ENCODE measurements at places on chromosomes 5 and 9.

DNA sequence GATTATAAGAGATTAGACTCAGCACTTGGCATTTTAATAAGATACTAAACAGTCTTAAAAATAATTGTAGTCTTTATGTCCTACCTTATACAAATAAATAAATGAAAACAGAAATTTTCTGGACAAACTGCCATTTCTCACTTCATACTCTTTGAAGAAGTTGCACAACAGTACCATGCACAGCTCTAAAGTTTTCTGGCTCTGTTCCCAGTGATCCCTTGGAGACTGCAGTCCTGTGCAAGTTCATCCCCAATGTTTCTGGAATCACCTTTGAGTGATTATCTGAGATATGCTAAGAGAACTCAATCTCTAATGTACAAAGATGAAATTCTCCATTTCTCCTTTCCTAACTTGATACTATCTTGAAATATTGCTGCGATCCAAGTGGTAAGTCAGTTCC is 330.4 kb upstream of the EDIL3 start:
- DNase-seq: no peak

- no peak for DNase-seq
These were observed 11.0 kb downstream of the SPATA9 start for GRCh38 chr5:95671826-95672225.

- no peak for DNase-seq
These were observed 112.6 kb upstream of the RASA1 start for GRCh38 chr5:87155106-87155505.

- DNase-seq: no peak
These were observed 415.1 kb downstream of the SPOCK1 start for GRCh38 chr5:137084016-137084415.

DNA sequence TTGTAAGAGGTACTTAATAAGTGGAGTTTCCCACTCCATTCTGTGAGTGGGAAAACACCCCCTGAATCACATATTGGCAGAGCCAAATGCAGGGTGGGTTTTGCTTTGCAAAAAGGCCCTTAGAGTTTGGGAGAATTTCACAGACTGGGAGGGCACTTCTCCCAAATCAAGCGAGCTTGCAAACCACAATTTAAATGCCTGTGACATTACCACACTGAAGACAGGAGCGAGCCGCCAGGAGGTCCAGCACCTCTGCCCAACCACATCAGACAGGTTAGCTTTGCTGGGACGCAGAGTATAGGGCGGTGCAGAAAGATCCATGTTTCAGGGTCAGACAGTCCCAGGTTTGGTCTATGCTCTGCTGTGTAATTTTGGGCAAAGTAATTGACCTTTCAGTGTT is 2.3 kb downstream of the ALAD start:
- no peak for DNase-seq

DNA sequence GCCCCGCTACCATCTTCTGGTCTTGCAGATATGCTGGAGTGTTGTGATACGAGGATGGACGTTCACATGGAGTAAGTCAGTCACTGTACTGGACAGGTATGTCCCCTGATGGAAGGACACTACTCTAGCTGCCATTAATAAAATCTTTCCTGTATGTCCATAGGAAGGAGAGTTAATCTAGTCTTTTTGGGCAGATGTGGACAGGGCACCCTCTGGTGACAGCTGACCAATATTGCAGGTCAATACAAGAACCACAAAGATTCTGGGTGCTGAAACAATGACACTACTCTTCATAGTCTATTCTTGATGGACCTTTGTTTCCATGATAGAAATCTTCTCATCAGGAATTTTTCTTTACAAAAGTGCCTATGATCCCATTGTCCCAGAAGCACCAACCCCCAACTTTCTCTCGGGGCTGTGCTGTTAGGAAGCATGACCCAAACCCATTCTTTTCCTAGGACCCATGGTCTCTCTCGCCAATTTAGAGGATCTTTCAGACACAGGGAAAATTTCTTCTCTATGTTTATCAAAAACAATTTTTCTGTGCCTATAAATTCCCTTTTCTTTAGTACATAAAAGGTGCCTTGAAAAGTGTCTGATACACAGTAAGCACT is 376.9 kb downstream of the DTWD2 start:
- DNase-seq: no peak

DNA sequence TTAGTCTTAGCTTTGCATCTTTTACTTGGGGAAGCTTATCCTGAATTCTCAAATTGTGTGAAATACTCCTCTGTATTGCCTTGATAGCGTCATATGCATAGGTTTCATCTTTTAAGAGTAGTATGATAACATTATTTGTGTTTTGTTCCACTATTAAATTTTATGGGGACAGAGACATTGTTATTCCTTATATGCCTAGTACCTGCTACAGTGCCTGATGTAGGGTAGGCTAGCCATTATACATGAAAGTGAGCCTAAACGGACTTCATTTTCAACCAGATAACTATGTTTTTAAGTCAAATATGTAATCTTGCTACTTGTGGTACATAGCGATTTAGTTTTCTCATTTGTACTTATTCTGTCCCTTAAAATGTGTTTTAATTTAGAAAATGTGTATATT is 105.9 kb downstream of the DMXL1 start:
- DNase-seq: no peak

- no peak for DNase-seq
These were observed 36.8 kb upstream of the NEK6 start for GRCh38 chr9:124220946-124221451.

DNA sequence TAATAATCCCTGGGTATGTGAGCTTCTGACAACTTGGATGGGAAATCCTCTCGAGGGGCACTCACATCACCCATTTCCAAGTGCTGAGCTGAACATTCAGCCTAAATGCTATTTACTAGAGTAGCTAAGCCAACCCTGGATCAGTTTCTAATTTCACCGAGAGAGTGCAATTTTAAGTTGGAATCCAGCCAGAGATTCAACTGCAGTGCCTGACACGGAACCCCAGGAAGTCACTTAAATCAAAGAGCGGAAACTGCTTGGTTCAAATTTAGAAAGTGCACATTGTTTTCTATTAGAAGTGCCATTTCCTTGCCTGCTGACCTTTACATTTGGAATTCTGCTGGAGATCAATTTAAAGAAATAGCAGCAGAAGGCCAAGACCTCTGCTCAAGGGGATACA is 8.8 kb downstream of the SPRY4 start:
- no peak for DNase-seq

GRCh38 chr9:82333671-82334070 is 345.1 kb downstream of the SPATA31D1 start:
- no peak for DNase-seq

DNA sequence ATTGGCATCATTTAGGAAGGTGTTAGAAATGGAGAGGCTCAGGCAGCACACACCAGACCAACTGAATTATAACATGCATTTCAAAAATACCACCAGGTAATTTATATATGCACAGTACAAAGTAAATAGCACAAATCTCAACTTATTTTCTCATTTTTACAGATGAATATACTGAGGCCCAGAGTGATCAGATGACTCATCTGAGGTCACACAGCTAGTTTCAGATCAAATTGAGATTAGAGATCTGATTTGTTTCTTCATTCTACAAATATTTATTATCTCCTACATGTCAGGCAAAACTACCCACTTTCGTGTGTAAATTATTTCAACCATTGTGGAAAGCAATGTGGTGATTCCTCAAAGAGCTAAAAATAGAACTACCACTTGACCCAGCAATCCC is 507.1 kb downstream of the TLE4 start:
- no peak for DNase-seq

GRCh38 chr9:107928701-107929371 is 439.3 kb upstream of the KLF4 start:
- DNase-seq: no peak

DNA sequence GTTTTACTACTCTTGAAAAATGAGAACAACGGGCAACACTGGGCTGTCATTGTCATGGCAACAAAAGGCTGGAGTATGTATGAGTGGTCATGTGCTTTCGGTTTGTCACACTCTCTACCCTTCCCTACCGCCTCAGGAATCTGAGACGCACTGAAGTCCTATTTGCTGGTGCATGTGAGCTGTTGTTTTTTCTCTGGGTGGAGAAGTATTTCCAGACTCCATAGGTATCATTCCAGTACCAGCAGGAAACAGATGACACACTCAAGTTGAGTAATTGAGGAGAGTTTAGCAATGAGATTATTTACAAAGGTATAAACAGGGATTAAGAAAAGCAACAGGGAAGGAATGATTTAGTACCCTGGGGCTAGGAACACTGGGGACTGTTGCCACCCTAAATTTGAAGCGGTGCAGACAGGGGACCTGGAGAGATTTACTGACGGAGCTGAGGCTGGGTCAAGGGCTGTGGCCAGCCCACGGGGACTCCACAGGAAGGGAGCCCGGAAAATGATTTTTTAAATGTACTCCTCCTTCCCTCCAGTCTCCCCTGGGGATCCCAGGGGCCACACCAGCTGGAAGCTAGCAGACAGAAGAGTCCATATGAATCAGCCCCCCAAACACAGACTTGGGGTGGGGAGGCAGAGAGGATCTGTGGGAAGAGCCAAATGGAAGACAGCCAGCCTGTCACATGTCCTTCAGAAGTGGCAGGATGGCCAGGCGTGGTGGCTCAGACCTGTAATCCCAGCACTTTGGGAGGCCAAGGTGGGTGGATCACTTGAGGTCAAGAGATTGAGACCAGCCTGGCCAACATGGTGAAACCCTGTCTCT is 13.2 kb upstream of the ZBTB43 start:
- DNase-seq: no peak

- DNase-seq: no peak
These were observed 1379.9 kb downstream of the EFNA5 start for GRCh38 chr5:106290841-106291240.

DNA sequence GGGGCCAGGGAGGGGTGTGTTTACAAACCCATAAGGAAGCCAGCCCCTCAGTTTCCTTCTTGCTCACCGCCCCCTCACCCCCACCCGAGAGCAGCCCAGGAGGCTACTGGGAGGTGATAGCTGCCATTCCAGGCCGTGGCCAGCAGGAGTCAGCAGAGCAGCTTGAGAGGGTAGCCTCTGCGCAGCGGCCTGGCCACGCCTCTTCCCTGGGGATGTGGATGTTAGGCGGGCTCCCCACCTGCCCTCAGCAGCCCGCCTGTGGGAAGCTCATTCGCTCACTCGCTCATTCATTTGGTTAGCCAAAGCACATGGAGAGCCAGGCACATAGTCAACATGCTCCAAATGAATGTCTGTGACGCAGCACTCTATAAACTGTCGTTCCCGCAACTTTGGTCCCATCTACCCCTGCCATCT is 6.1 kb upstream of the DPM2 start:
- DNase-seq: peak; percentile 79

- DNase-seq: no peak
These were observed 35.0 kb upstream of the TLE1 start for GRCh38 chr9:81724242-81724889.

GRCh38 chr5:3595006-3595961 is at the start of gene IRX1:
IRX1 (plus strand) TSS chr5:3595832; CDS start chr5:3596106, 274 bp downstream.
- no peak for DNase-seq

DNA sequence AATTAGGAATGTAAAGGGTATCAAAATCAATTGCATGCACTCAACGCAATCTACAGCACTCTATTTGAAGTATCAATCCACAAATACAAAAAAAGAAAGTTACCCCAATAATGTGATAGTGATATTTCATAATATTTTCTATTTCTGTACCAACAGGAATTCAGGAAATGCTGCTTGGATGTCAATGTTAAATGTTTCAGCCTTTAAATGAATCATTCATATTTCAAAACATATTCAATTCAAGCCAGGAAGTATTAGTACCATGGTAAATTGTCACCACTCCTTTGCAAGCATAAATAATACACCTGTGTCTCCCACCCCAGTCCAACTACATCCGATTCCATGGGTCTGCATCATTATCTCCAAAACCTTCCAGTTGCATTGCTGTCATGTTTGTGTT is 1185.5 kb upstream of the CDH18 start:
- DNase-seq: no peak

GRCh38 chr9:36504156-36504555 is 68.5 kb upstream of the MELK start:
- DNase-seq: no peak

GRCh38 chr5:43168175-43168574 is 23.9 kb upstream of the NIM1K start:
- no peak for DNase-seq

DNA sequence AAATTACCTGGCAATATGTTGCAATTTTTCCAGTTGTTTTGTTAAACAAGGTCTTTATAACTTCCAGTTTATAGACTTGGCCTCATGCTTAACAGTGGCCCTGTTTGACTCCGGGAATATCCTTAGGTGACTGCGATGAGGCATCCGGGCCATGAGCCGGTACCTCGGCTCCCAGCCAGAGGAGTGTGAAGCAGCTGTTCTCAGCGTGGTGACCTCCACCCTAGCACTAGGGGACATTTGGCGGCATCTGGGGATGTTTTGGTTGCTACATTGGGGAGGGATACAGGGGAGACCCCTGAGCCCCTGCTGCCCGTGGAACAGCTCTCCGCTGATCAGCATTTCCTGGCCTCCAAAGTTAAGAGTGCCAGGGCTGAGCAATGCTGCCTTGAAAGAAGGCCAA is 533.4 kb downstream of the IRX1 start:
- DNase-seq: no peak

DNA sequence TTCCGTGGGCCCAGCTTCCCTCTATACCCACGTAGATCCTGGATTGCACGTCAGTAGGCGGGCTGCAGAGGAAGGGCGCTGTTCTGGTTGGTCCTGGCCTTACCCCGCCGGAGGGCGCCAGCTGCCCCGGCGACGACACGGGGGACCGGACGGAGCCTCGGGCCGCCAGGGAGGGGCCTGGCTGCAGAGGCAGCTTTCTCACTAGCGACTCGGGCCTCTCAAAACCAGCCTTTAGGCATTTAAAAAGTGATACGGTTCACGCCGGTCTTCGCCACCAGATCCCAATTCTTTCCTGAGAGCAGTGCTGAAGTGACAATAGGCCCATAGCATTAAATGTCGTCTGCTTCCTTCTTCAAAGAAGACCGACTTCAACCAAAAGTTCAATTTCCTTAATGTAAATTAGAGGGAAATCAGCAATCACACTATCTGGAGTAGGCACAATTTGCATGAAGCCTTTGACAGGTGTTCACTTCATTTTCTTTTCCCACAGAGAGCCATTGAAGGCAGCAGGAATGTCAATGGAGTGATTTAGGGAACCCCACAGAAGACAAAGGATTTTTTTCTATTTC is 17.6 kb upstream of the UBE2D2 start:
- DNase-seq: peak; percentile 44

DNA sequence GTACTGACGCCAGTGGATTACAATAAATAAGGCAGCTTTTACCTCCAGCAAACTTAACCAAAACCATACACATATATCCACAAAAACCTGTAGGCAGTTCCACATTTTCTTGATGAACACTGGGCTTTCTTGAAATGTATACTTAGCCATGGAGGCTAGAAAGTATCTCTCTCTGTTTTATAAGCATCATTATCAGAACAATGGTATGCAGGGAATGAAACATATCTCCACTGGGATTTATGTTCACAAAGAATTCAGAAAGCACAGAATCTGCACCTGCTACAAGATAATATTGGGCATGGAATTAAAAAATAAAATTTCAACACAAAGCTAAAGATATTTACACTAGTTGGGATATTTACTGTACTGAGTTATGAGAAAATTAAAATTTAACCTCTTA is 126.1 kb upstream of the RASA1 start:
- no peak for DNase-seq
